ENCODE measurements at places on chromosomes 2 and 18.

- no peak for DNase-seq
These were observed 20.1 kb upstream of the NFATC1 start for GRCh38 chr18:79375441-79376154.

DNA sequence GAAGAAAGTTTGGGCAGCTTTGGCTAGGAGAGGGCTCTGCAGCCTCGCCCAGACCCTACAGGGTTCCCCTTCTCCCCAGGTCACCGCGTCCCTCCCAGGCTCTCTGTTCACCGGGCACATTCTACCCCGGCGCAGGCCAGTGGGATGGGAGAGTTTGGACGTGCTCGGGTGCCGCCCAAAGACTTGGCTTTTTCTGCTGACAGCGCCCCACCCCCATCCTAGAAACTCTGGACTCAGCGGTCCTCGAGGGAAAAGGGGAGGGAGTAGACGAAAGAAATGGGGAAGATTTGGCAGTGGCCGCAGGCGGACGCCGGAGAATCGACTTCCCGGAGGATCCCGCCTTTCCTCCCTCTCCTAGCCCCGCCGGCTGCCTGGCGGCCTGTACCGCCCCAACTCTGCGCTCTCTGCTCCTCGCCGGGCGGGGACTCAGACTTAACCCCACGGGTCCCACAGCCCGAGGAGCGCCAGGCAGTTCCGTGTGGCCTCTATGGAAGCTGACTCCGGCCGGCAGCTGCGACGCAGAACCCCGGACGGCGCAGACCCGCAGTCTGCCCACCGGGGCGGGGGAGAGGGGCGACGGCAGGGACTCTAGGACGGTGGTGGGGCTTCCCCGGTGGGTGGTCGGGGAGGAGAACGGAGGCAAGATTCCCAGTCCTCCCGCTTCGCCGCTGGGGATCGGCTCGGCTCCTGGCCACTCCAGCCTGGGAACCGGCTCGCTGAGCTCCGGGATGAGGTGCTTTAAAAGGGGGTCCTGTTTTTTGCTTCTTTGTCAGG is 863 bp upstream of the SIX2 start:
- DNase-seq: no peak

DNA sequence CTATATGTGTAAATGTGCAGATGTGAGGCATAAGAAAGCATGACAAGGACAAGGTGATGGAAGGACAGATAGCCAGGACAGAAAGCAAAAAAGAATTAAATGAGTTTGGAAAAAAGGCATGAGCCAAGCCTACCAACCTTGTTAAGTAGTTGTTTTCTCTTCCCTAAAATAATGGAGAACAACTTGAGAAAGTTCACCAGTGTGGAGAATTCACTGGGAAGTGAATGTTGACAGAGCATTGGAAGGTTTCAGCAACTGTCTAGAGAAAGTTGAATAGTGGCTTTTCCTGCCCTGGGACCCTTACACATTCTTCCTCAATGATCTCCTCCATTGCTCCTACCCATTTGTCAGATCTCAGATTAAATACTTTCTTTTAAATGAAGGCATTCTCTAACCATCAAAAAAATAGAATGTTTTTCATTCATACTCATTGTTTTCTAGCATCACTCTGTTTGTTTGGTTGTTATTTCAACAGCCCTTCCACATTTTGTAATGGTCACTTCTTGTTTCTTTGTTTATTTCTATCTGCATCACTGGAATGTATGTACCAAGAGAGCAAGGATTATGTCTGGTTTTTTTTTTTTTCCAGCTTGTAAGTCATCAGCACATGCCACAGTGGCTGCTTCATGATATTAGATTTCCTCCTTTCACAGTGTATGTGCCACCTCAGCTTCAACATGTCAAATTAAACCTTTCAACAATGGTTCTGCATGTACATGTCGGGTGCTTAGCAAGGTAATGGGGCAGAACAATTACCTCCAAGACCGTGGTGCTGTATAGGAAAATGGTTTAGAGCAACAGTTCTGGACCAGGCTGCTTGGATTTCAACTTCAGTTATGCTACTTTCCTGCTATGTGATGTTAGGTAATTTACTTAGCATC is 586.0 kb upstream of the VRK2 start:
- no peak for DNase-seq

DNA sequence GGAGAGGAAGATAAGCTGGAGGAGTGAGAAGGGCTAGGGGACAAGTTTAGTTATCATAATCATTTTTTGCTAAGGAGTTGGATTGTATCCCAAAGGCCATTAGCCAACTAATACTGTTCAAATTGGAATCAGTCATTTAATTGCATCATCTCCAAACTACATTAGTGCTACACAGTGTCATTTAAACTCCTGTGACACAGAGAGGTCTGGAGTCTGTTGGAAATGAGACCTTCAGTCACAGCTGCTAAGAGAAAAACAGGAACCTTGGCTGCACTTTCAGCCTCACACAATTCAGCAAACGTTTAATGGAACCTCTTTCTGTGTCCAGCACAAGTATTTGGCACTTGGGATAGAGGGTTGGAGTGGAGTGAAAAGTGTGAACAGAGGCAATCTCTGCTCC is 175.5 kb upstream of the MGAT5 start:
- no peak for DNase-seq

- DNase-seq: no peak
These were observed 167.8 kb downstream of the ACOXL start for GRCh38 chr2:110900191-110900590.

GRCh38 chr2:169683054-169683424 is 11.2 kb downstream of the CFAP210 start:
- DNase-seq: no peak

- no peak for DNase-seq
These were observed 631 bp downstream of the RPL31 start for GRCh38 chr2:101002562-101003277.

- no peak for DNase-seq
These were observed 360.2 kb downstream of the SETBP1 start for GRCh38 chr18:45040879-45041278.

DNA sequence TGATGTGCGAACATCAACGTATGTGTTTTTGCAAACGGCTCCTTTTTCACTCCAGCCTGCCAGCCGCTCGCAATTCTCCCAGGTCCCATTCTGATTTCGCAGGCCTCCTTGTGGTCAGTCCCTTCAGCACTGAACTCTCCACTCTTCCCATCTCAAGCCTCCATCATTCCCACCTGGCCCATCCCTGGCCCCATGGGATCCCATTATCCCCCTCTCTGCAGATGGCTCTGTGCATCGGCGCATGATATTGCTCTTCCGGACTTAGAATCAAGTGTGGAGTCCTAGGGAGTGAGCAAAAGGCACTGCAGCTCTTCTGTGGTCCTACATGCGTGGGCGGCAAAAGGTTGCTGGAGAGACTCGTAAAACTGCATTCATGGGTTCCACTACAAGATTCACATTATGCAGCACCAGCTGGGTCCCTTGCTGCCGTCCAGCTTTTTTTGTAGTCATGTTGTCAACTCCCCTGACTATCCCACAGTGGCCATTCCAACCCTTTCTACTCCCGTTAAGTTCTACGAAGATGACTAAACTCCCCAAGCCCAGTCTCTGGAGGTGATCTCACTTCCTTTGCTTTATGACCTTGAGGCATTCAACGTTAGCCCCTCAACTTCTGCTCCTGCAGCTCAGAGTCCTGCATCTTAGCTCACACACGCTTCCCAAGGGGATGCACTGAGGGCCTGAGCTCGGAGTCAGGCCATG is 125.3 kb upstream of the NRP2 start:
- DNase-seq: no peak

- no peak for DNase-seq
These were observed 55.9 kb upstream of the HPCAL1 start for GRCh38 chr2:10246831-10247230.

DNA sequence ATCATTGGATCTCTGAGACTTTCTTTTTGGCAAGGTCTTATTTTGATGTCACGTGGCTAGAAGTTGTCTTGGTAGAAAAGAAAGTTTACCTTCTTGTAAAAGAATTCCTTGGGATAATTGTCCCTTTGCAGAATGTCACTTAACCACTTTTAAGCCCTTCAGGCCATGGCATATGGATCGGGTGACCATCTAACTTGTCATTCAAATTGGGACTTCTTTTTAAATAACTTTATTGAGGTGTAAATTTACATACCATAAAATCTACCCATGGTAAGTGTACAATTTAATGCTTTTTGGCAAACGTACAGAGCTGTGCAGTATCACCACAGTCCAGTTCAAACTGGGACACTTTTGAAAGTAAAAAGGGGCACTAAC is 24.6 kb downstream of the ARMC9 start:
- DNase-seq: no peak

GRCh38 chr2:71277147-71277475 is 50.2 kb upstream of the PAIP2B start:
- no peak for DNase-seq

DNA sequence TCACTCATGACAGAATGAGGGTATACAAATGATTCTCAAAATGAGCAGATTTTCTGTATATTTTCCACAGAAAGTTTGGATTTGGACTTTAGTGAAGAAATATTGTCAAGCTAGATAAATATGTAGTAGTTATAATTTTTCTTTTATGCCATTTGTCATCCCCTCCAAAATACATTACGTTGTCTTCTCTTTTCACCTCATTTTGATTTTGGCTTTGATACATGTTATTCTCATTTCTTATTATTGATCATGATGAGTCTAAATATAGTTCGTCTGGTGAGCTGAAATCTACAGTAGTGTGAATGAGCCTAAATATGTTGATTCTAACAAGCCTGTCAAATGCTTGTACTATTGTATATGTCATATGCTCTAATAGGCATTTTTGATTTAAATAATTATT is 12.3 kb downstream of the DDX1 start:
- no peak for DNase-seq

GRCh38 chr2:97359861-97360584 is 229.7 kb downstream of the ANKRD36B start:
- DNase-seq: no peak

- no peak for DNase-seq
These were observed 102.1 kb upstream of the PGAP1 start for GRCh38 chr2:197028633-197029032.

DNA sequence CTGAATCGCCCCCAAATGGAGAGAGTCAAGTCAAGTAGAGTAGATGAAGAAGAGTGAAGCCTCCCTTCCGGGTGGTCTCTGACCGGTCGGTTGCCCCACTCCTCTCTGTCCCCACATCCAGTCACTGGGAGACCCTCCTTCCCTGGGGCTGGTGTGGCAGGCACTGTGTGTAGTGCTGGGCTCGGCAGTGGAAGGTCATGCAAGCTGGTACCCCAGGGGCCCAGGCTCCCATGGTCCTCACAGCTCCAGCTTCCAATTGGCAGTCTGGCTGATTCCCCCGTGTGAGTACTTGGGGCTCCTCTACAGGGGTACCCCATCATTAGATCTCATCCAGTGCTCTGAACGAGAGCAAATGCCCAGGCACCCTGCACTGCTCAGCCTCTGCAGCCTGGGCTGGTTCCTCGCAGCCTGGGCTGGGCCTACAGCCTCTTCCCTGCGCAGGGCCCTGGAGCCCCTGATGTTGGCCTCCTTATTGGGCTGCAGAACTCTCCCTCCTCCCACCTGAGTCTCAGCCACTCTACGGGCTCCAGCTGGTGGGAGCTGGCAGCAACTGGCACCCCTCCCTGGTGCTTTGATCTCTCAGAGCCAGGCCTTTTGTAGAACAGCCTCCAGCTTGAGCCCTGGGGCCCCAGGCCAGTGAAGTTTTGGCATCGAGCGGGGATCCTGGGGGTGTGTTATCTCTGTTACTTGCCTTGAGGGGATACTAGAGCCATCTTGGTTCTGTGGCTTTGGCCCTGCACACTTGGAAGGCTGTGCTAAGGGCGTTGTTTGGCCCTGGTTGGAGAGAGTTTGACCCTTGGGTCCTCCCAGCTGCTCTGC is 187.8 kb upstream of the HDAC4 start:
- DNase-seq: no peak

DNA sequence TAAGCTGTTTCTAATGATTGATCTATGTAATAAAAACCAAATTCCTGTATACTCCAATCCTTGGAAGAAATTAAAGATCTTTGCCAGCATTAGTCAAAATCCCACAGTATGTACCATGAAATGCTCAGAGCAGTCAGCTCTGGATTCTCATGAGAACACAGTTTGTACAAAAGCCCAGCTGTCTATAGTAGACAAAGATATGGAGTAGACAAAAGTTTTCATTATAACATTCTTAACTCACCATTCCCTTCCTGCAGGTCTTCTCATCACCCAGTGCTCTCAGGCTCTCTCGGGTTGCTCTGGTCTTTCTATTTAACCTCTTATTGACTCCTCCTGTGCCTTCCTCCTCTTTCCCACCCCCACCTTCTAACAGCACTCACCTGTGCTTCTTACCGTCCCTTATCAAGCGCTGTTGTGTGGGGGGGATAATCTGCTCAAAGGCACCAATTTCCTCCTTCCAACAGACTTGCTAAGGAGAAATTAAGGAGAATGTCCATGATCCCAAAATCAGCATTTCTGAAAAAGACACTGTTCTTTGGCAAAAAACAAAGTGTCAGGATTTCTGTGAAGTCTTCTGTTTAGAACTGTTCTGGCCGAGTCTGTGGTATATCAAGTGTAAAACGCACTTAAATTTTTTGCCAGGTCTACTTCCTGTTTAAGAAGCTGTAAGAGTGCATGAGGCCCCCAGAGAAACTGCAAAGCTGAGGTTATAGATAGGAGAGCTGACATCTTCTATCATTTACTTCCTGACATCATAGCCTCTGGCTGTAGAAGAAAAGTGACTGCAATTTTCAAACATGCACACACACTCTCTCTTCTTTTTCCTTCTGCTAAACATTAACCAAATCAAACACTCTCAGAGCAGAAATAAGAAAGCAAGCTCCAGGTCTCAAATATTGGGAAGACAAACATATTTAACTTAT is 144.1 kb downstream of the EVA1A start:
- DNase-seq: no peak

GRCh38 chr2:202577250-202578183 is 57.3 kb upstream of the FAM117B start:
- no peak for DNase-seq

DNA sequence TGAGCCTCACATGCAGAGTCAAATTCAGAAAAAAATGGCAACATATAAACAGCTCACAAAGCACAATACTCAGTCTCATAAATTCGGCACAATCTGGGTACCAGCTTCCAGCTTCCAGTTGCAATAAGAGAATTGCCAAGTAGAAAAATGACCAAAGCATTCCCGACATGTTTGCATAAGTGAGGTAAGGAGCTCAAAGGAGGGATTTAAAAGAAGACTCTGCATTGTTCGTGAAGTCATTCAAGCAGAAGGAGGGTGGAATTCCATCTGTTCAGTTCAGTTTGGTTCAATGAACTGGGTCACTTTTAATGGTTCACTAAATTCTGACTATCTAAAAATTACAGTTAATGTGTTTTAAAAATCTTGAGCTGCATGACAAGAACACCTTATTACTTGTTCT is 106.7 kb upstream of the KLHL14 start:
- DNase-seq: no peak
